ENCODE measurements at places on chromosomes 5 and 9.

GRCh38 chr9:71858812-71859211 lies 52.2 kb downstream of the ABHD17B start:
- no peak for DNase-seq

DNA sequence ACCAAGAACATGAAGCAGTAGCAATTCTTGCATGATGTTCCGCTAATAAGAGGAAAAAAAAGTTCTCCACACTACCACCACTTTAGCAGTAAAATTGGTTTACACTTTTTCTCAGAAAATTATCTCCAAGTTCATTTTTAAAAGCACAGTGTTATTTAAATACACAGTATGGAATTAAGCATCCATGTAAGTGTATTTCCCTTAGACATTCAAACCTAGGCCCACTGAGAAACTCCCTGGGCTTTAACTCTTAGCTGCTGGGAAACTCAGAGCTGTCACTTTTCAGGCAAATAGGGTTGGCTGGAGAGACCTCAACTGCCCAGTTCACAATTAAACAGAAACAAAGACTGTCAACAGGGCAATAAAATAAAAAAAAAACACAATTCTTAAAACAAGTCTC lies 2.7 kb downstream of the GNAQ start:
- no peak for DNase-seq

- DNase-seq, result no peak
These were observed 327.3 kb upstream of the CDH6 start for GRCh38 chr5:30866142-30866541.

DNA sequence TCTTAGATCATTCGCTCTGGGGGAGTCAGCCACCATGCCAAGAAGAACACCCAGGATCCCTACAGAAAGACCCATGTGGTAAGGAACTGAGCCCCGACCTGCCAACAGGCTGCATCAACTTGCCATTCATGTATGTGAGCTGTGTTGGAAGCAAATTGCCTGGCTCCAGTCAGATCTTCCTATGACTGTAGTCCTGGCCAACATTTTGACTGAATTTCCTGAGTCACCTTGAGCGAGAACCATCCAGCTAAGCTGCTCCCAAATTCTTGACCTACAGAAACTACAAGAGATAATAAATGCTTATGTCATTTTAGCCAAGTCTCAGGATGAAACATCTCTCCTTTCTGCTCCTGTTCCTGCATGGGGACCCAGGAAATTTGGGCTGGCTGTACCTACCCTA lies 40.0 kb upstream of the SLC44A1 start:
- DNase-seq, result no peak

Measured in cortex of kidney (tissue), 1 donor.